Fibroblast of skin of back (primary cell): ENCODE measurements at places on chromosomes 7 and 10.

- DNase-seq = no peak
These were observed 142.7 kb downstream of the PFKFB3 start for GRCh38 chr10:6345404-6345803.

- no peak for DNase-seq
These were observed 281.4 kb upstream of the TAC1 start for GRCh38 chr7:97450516-97450915.

GRCh38 chr10:25530306-25530705 lies 355.5 kb downstream of the GPR158 start:
- no peak for DNase-seq

- no peak for DNase-seq
These were observed 69.8 kb upstream of the STEAP1B start for GRCh38 chr7:22569586-22570321.

DNA sequence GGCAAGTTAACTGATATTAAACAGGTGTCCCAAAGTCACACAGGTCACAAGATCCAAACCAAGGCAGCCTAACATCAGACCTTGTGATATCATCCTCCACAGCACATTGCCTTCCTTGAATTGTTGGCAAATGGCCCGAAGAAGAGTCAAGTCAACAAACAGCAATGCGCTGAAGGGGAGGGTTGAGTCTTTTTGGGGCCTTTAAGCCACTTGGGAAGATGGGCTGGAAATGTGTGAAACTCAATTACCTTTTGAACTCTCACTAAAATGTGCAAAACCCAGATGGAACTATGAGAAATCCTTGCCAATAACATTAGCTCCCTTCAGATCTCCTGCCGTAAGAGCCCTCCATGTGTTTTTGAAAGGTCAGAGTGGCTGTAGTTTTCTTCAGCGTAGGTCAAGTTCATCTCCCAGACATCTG lies 47.9 kb upstream of the STK17A start:
- peak; percentile 72 for DNase-seq

GRCh38 chr7:47170516-47170915 lies 411.4 kb downstream of the TNS3 start:
- DNase-seq = no peak

DNA sequence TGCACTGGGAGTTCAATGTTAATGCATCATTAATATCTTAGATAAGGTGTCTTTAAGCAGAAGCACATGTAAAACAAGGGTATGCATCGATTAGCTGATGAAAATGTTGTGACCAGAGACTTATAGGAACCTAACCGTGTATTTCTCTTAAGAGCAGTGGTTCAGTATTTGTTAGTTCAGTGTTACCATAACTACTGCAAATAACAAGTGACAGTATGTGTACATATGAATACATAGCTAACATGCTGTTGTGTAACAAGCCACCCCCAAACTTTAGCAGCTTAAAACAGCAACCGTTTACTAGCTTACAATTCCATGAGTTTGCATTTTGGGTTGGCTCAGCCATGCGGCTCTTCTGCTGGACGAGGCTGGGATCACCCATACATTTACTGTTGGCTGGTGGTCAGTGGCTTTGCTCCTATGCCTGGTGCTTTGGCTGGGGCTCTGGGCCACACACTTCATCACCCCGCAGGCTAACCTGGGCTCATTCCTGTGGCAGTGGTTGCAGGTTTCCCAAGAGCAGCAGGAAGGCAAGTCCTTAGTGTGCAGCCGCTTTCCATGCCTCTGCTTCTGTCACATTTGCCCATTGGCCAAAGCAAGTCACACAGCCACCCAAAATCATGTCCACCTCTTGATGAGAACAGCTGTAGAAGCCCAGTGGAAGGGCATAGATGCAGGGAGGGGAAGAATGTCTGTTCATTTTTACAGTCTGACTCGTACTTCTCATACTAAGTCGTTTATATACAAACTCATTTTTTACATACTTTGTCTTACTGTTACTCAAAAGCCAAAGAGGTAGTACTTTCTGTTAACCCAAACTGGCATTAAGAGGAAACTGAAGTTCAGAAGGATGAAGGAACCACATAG lies 103.3 kb upstream of the GATA3 start:
- DNase-seq = peak; percentile 80

GRCh38 chr7:111138193-111138569 lies 47.3 kb downstream of the LRRN3 start:
- DNase-seq = peak; percentile 93

GRCh38 chr7:27079234-27079975 lies 16.4 kb downstream of the HOXA1 start:
- no peak for DNase-seq

DNA sequence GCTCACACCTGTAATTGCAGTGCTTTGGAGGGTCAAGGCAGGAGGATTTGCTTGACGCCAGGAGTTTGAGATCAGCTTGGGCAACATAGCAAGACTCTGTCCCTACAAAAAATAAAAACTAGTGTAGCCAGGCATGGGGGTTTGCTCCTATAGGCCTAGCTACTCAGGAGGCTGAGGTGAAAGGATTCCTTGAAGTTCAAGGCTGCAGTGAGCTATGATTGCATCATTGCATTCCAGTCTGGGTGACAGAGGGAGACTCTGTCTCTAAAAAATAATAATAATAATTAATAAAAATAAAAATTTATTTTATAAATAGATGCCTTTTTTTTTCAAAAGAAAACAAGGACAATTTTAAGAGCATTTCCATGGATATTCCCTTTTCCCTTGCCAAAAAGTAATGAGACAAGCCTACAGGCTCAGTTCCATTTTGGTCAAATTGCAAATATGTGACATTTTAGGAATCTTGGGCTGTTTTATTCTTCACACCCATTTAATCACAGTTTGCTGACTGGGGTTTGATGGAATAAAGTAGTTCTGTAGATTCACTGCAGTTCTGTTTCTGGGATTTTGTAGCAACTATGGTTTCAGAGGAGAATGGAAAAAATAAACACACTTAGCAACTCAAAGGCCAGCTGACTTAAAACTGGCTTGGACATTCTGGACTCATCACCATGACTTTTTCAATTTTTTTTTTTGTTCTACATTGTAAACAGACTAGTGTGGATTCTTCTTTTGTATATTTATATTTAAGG lies 48.4 kb upstream of the ARHGAP21 start:
- peak; percentile 5 for DNase-seq

GRCh38 chr7:20129920-20130319 lies 87.3 kb downstream of the MACC1 start:
- no peak for DNase-seq

DNA sequence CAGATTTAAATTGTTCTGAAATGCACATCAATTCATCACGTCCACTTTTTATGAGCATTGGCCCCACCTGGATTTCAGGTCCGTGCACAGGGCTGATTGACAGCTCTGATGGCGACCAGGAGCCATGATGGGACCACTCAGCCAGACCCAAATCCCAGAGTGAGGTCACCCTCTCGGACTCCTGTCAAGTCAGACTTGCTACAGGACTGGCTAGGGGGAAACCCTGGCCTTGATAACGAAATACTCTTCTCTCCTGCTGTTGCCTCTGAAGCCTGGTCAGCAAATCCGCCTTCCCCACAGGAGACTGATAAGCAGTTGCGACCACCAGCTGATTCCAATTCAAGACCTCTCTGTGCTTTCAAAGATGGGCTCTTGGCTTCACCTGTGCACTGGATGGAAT lies 76.4 kb downstream of the CARD11 start:
- no peak for DNase-seq

GRCh38 chr7:47878662-47879061 lies 69.6 kb downstream of the PKD1L1 start:
- DNase-seq = no peak

DNA sequence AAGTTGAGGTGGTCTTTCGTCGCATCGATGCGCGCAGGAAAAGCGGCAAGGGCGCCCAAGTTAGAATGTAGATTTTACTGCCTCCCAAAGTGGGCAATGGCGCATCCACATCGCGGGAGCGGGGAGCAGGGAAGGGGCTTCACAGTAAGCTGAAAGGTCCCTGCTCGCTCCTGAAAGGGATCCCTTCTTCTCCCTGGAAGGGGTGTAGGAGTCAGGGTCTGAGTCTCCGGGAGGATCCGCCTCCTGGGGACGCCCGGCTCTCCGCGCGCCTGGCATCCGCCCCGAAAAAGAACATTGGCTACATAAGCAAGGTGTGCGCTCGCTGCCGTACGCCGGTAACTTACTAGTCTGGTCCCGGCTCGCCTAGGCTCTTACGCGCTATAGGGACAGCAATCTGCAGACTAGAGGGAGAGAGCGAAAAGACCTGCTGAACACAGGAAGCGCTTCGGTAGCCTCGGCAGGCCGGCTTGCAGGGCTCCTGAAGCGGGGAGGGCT lies 804 bp downstream of the UNC5B start:
- peak; percentile 71 for DNase-seq

GRCh38 chr7:1931256-1931950 lies 261.3 kb downstream of the ELFN1 start:
- peak; percentile 70 for DNase-seq

GRCh38 chr7:50282813-50283605 lies 21.5 kb upstream of the IKZF1 start:
- no peak for DNase-seq

DNA sequence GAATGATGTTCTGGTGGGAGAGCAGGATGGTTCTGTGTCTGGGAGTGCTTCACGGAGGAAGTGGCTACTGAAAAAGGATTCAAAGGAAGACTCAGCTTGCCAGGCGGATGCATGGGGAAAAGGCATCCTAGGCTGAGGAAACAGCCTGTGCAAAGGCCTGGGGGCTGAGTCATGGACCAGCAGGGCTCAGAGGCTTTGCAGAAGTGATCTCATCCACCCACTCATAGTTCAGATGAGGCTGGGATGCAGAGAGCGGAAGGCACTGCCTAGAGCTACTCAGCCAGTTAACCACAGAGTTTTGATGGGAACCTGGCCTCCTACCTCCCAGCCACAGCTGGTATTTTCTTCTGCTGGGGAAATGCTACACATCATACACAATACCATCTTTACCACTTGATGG lies 15.8 kb upstream of the ADAMTS14 start:
- DNase-seq = peak; percentile 99
